Stimulated activated CD4-positive, alpha-beta T cell treated with anti-CD3 and anti-CD28 coated beads, Interleukin-12 subunit alpha, Interleukin-12 subunit beta, amount 100 ng/mL, for 4 hours (primary cell): ENCODE measurements at places on chromosomes 2 and 18.

DNA sequence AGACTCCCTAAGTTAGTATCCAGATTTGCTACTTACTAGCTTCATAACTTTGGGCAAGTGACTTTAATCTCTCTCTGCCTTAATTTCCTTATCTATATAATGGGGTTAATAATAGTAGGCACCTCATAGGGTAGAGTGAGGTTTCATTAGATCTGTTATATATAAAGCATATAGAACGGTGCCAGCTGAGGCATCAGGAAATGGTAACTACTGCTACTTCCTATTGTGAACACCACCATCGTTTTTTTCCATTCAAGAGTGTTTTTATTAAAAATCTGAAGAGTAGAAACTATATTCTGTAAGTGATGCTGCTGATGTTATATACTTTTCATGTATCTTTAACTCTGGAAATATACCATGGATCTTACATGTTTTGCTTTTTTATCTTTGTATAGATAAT lies 44.3 kb downstream of the MALT1 start:
- DNase-seq: no peak

- no peak for DNase-seq
Measured at GRCh38 chr2:68230241-68231060, 21.9 kb downstream of the PPP3R1 start.

DNA sequence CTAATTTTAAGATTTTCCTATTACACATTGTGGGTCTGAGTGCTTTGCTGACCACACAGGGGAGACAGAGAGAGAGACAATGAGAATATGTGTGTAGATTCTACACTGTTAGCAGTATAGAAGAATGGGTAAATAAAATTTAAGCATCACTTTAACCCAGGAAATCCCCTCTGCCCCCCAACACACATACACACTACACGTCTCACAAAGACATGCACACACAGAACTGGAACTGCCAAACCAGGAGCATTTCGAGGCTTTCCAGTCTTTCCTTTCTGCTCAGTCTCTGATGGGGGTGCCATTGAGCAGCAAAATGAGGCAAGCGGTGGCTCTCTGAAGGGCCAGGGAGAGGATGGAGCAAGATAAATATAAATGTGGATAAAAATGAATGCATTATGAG lies 2.5 kb downstream of the MERTK start:
- no peak for DNase-seq

DNA sequence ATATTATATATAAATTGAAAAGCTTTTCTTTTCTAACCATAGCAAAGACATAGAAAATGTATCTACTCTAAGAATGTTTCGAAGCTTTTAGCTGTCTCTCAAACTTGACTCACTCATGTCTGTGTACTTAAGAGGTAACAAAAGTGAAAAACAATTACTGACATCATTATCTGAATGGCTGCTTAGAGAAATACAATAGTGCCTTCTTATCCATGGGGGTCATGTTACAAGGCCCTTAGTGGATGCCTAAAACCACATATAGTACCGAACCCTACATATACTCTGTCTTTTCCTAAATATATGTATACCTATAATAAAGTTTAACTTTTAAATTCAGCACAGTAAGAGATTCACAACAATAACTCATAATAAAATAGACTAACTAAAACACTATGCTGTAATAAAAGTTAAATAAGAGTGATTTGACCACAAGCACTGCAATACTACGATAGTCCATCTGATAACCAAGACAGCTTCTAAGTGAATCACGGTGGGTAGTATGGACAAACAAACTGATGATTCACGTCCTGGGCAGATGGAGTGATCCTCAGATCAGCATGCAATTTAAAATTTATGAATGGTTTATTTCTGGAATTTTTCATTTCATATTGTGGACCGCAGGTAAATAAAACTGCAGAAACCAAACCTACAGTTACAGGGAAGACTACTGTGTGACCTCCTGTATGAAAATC lies 246.2 kb downstream of the XIRP2 start:
- DNase-seq: no peak

DNA sequence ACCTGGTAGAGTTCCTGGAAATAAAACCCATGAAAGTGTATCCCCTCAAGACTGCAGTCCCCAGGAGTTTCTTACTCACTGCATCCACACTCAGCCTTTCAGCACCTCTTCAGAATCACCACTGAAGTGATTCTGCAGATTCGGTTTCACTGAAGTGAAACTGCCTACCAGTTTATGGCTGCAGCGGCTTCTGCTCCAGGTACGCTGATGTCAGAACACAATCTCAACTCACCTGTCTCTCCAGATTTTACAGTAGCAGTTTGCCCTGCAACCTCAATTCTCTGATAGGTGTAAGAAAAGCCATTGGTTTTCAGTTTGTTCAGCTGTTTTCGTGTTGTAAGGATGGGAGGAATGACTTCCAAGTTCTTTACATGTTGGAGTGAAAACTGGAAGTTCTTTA lies 124.8 kb downstream of the TSN start:
- DNase-seq: no peak
